ENCODE measurements at places on chromosomes 2 and 18. TPM values are rescaled to one million over a fixed set of nuclear protein-coding genes. Genes with fewer than 3 reads are reported as not detected.

Gene NEU4
- total RNA-seq = 0.14 TPM

Gene ARPC2
- total RNA-seq = 316 TPM

Gene IL18R1
- total RNA-seq = 0.80 TPM

Gene CTIF
- 15.5 TPM for total RNA-seq

Gene ALLC
- not detected for total RNA-seq
